ENCODE measurements at places on chromosomes 6 and 20.

DNA sequence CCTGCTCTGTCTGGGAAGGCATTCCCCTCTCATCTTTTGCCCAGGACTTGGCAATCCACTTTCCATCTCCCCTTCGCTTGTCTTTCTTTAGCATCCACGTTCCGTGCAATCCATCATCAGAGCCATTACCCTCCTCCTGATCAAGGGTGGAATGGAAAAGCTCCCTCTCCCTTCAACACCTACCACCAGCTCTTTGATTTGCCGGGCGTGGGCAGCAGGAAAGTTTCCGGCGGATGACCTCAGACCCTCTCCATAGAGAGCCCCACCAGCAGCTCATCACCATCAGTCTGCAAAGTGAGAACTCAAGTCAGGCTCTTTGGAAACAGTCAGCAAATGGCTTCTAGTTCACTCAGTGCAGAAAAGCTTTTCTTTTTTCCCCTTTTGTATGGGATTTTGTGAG lies 76.2 kb downstream of the TSHZ2 start:
- no peak for DNase-seq

DNA sequence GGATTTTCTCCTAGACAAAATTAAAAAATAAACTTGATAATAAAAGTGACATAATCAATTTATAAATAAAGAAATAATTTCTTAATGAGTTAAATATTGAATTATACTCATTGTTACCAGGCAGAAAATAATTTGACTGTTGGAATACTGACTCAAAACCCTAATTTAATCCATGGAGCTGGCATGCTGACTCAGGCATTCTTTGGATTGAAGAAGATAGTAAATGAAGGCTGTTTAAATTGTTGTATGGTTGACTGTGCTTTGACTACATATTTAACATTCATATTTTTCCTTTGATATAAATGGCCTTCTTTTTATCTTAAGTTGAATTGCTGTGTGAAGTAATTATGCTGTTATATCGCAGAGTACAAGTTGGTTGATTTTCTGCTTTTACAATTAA lies 11.7 kb downstream of the MANEA start:
- DNase-seq, result no peak

GRCh38 chr20:37533154-37533715 lies 5.6 kb upstream of the BLCAP start:
- no peak for DNase-seq

DNA sequence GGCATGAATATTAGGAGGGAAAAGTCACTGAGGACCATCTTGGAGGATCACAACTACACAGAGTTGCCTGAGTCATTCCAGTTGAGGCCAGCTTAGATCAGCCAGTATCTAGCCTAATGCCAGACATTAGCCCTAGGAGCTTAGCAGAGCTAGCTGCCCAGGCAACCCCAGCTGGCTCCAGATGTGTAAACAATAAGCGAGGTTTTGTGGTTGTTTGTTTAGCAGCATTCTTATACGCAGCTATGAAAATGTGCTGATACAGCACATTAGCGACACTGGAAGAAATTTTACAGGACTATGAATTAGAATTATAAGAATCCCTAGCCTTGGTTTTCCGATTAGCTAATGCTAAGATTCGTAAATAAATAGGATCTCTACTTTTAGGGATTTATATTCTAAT lies 59.3 kb downstream of the BTBD3 start:
- no peak for DNase-seq

GRCh38 chr20:56627122-56628014 lies 1.7 kb upstream of the TFAP2C start:
- no peak for DNase-seq

DNA sequence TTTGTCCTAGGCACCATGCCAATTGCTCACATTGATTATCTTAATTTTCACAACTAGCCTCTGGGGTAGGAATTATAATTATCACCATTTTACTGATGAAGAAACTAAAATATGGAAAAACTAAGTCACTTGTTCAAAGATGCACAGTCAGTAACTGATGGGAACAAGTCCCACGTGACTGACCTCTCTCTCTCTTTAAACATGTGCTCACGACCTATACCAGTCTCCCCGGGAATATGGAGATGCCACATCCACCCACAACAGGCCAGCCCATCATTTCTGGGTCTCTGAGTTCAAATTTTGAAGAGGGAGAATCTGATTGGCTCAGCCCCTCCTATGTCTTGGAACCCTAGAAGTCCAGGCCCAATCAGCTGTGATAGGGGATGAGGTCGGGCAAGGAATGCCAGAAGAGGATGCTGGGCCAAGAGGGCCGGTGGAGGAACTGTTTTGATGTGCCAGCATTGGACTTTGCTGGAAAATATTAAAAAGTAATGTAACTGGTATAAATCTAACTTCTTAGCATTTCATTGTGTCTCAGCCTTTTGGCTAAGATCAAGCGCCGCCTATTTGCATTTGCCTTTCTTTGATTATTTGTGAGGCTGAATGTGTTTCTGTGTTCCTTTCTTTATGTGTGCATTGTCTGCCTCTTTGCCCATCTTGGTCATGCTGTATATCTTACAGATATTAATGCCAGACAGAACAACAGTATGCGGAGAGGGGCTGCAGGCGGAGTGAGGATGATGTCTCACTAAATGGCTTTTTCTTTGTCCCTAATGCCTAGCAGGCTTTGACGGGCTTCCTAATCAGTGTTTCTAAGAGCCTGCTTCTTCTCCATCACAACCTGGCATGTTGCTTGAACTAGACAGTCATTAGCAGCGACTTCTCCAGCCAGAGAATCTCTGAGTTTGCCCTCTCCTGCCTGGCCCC lies 126.6 kb downstream of the VEGFA start:
- no peak for DNase-seq

DNA sequence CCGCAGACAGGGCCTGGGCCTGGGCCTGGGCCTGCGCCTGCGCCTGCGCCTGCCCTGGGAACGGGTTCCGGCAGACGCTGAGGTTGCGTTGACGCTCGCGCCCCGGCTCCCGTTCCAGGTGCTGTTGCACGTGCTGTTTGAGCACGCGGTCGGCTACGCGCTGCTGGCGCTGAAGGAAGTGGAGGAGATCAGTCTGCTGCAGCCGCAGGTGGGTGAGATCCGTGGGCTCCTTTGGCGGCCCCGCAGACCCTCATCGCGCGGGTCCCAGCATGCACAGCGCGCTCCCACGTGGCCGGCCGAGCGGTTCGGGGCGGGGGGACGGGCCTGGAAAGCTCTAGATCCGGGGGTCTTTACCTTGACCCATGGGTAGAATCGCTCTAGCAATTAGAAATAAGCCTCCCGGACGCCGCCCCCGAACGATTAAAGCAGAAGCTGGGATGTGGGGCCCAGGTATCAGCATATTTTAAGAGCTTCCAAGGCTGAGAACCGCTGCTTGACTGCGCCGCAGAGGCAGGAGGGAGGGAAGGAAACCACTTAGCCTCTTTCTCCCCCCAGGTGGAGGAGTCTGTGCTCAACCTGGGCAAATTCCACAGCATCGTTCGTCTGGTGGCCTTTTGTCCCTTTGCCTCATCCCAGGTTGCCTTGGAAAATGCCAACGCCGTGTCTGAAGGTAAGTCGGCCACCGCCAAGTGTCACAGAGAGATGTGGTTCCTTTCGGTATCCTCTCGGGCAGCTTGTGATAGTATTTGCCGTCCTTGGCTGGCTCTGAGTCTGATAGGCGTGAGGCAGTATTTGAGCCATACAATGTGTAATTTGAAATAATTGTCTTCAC lies 508 bp downstream of the NOP56 start:
- DNase-seq, result peak; percentile 23

- no peak for DNase-seq
Measured at GRCh38 chr20:1696521-1697209, 39.1 kb upstream of the SIRPG start.

DNA sequence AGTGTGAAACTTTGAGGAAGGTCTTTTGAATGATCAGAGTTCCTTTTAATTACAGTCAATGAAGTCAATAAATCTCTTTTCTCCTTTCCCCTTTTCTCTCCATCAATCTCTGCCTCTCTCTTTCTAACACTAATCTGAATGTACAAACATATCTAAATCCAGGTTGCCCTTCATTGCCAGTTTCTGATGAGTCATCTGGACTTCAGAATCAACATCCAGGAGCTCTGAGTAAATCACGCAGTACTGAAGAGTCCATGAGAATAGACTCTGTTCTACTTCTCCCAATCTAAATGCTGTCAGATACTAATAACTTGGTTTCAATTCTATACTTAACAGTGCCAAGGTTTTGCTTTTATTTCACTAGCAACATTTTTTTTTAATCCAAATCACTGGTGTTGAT lies 238.7 kb upstream of the THEMIS start:
- DNase-seq, result peak; percentile 86

- DNase-seq, result no peak
Measured at GRCh38 chr20:32964575-32964974, 39.7 kb downstream of the SUN5 start.

DNA sequence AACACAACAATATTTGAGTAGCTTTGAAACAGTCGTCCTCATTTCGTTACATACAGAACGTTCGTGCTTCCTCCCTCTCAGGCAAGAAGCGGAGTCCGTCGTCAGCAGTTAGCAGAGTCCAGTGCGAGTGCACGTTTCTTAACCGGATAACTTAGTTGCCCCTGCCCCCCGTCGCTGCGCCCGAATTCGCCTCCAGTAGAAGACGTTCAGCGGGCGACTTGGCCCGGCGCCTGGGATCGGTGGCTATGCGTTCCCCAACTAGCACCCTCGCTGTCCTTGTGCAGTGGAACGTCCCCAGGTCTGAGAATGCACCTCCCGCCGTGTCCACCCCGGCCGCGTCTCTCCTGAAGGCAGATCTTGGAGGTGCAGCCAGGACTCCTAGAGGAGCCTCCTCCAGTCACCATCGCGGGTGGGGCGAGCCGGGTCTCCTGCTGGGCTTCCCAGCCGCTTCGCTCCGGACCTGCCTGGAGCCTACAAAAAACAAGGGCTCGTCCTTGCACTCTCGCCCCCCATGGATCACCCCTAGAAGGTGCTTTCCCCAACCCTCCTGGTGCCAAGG lies 910 bp upstream of the PCSK2 start:
- DNase-seq, result no peak

DNA sequence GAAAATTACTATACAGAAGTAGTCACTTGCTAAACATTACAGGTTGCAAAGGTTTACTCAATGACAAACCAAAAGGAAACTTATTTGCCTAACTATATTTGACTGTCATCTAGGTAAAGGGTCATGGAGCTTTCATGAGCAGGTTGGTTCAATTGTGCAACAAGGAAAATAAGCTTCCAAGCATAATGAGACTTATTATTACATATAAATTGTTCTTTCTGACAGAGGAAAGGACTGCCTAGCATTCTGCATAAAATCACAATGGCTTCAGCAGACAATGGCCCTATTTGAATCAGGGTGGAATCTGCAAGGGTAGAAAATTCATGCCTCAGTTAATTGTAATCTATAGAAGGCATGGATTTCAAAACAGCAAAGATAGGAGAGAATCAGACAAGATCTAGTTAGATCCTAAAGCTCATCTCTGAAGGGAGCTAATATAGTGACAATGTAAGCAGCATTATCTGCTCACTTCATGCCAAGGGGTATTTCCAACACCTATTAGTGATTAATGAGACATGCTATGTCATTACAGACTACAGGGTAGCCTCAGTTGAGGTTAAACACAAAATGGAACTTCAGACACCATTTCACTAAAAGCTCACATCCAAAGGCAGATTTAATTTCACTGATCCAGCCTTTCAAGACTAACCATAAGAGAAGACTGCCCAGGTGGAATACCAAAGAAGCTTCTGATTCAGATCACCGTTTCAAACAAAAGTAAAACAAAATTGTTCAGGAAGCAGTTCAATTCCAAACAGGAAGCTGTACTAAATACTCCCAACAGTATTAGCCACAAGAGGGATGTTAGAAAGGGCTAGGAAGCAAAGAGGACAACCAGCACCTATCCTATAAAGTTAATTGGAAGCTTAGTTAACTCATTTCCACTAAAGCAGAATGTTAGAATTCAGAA lies 8.5 kb downstream of the STAU1 start:
- no peak for DNase-seq

DNA sequence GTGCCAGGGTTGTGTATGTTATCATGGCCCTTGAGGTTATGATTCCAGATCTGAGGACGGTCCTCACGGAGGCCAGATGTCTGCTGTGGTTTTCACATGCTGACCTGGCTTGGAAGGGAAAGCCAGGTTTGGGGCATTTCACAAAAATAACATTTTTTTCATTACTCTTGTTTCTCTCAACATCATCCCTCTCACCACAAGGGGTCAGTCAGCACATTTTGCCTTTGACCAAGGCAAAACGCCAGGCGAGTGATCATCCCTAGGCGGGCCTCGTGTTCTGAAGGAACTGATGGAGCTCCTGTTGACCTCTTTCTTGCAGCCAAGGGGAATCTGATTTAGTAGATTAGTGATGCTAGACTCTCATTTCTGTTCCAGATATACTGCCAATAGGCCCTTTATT lies 133.5 kb downstream of the TBC1D7 start:
- DNase-seq, result peak; percentile 63

- DNase-seq, result no peak
Measured at GRCh38 chr6:108763931-108764579, 84.2 kb upstream of the ARMC2 start.

DNA sequence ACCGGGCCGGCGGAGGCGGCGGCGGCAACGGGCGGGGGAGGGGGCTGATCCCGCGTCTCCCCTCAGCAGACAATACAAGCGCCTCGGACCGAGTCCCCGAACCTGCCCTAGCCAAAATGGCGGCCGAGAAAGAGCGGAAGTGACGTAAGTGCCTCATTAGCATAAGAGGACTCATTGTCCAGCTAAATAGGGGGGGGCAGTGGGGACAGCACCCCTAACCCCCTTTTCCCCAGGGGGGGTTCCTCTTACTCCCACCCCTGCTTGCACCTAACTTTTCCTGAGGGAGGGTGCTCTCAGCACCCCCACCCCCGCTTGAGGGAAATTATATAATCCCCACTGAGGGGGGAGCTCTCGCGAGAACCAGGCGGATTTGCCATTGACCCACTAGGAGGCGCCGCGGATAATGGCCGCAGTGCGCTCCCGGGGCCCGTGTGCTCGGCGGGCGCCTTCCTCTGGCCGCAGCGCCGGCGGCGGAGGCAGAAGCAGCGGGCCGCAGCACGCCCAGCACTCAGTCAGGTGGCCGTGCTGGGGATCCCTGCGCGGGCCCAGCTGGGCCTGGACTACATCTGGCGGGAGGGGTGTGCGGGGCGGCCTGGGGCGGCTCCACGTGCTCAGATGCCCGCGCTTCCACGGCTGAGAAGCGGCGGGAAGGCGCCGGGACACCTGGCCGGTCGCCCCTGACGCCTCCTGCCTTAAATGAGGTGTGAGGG lies at the start of gene ADNP:
Gene ADNP, minus strand, starts transcription at position 132 of the 710 bp plus-strand sequence. CDS start 27,441 bp downstream, outside the sequence.
- peak; percentile 95 for DNase-seq

- no peak for DNase-seq
Measured at GRCh38 chr6:116571683-116572000, 338 bp downstream of the RWDD1 start.

DNA sequence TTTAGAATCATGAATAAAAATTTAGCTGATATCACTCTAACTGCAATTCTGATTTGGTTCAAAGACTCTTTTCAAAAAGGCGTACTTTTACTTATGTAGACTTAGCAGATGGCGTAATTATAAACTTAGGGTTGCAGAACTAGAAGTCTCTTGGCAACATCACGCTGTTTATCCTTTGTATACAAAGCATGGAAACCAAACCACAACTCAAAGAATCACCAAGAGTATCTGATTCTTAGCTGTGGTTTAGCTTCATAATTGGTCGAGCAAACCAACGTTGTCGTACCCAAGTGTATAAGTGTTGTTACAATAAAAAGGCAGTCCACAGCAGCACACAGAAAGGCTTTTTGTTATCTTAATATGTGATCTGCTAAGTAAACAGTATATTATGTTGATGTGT lies 18.2 kb downstream of the STMND1 start:
- peak; percentile 8 for DNase-seq
